ENCODE measurements at places on chromosomes 3 and 15.

GRCh38 chr3:16942955-16943354 is 58.2 kb downstream of the PLCL2 start:
- no peak for DNase-seq

DNA sequence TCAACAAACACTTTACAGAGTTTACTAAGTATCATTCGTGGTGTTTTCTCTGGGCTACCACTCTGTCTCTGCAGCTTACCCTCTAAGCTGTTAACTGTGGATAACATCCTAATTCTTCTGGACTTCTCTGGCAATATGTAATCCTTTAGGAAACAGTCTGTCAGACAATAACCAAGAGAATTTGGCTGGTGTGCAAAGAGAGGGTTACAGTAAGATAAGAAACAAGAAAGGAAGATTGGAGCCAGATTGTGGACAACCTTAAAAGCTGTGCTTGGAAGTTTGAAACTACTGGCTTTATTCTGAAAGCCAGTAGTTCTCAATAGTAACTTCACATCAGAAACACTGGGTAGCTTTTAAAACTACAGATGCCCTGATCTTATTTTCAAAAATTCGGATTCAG is 778 bp downstream of the ARL6 start:
- no peak for DNase-seq

- no peak for DNase-seq
Observed at GRCh38 chr3:39848365-39848764, 39.0 kb downstream of the MYRIP start.

DNA sequence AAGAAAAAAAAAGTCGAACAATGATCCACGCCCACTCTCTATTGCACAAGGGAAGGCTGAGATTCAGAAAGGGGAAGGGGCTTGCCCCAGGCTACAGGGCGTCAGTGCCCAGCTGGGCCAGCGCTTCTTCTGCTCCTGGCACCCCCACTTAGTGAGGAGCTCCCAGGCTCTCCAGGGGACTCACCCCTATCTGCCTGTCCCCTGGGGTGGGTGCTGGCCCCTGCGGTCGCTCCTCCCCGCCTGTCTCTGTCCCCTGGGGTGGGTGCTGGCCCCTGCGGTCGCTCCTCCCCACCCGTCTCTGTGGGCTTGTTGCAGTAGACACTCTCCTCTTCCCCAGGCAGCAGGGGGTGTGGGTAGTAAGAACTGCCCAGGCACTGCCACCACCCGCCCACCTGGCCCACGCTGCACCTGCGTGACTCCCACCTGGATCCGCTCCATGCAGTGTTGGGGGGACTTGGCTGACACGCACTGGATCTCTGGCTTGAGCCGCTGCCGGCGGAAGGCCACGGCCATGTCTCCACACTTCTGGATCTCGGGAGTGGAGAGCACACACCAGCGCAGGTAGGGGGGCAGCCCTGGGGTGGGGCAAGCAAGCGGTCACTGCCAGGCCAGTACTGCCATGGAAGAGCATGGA is 14.6 kb downstream of the MELTF start:
- peak; percentile 65 for DNase-seq

DNA sequence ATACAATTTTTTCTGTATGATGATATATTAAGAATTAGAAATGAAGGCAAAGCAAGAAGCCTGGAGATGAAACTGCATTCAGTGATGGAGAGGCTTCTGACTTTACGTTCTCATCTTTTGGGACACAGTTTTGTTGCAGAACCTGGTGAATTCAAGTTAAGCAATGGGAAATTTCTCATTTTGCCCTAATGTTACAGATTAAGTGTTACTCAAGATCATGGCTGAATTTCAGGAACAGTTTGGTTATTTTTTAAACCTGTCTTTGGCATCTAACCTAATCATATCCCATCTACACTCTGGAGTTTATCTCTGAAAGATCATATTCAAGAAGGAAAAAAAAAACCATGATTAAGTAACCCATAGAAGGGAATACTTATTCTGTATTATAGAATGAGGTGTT is 6.0 kb downstream of the NIT2 start:
- DNase-seq: no peak
